ENCODE measurements at places on chromosomes 13 and 19. TPM values are rescaled to one million over a fixed set of nuclear protein-coding genes. Genes with fewer than 3 reads are reported as not detected.
A peak's percentile ranks its signal among the peaks of the same experiment; 100 is the strongest.

- DNase-seq, result no peak
Observed at GRCh38 chr13:110322126-110322827, 15.2 kb downstream of the COL4A2 start.

DNA sequence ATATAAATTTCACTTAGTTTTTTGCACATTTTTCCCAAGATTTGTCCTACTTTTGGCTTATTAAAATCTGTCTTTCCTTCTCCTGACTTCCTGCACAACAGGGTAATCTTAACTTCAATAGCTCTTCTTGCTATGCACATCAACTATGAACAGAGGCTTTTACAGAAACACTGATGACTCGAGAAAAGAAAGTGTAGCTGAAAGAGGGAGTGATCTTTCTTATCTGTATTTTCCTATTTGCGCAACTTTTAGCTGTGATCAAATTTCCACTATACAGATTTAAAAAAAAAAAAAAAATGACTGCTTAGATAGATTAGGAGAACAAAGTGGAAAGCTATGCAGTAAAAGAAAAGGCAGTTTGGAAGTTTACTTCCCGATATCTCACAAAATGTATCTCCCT, 406.9 kb downstream of the LIG4 start:
- DNase-seq, result no peak

DNA sequence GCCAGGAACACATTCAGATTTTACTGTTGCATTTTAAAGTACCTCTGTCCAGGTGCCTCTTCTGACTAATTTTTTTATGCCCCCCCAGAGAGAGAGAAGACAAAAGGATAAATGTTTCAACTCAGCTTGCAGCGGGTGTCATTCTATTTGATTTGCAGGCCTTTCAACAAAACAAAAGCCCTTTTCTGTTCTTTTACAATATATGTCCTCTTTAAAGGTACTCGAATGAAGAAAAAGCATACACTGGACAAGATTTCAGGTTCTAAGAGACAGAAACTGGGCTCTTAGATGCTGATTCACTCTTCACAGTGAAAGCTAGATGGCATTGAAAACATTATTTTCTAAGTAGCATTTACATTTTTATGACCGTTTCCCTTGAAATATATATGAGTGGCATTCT, 2.9 kb upstream of the FRY start:
- DNase-seq, result no peak

DNA sequence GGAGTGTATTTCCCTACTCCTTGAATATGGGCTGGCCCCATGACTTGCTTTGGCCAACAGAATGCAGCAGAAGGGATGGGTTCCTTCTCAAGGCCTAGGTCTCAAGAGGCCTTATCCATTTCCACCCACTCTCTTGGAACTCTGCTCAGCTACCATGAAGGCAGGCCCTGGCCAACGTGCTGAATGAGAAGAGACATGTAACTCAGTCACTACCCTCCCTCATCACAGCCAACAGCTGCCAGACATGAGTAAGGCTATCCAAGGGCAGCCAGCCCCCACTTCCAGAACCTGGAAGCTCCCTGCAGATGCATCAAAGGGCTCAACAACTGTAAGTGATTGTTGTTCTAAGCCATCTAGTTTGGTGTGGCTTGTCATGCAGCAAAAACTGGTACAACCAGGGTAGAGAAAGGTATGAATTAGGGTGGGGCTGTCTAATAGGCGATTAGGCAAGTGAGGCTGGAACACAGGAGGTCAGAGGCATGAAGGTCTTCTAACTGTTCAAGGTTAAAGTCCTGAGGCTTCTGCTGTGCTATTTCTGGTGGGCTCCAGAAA, 1.4 kb upstream of the RASL11A start:
- DNase-seq, result no peak

DNA sequence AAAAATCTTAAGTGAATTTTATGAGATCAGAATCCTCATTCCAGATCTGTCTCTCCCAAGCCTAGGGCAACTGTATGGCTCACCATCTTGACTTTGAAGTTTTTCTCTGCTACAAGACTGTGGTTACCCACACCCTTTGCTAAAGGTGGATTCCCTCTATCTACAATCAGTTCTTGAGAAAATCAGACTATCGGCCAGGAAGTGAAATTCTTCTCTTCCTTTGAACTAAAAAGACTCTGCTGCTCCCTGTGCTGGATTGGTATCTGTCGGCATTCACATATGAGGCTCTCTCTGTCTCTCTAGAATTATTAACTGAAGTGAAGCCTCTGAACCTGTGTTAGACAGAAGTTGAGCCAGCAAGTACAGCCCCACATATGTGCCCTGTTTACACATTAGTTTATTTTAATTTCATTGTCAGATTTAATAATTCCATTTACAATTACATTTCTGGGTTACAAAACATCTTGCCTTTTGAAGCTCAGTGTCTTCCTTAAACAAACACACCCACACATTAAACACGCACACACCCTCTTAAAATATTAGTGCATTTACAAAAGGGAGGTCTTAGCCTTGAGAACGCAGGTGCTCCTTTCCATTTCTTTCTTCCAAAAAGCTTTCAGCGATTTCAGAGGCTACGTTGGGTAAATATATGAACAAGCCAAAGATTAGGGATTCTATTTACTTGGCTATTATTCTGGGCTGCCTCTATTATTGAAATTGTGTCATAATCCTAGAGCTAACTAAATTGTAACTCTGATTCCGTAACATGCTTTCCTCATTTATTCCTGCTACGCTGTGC, 145.7 kb downstream of the MIPEP start:
- peak; percentile 45 for DNase-seq

DNA sequence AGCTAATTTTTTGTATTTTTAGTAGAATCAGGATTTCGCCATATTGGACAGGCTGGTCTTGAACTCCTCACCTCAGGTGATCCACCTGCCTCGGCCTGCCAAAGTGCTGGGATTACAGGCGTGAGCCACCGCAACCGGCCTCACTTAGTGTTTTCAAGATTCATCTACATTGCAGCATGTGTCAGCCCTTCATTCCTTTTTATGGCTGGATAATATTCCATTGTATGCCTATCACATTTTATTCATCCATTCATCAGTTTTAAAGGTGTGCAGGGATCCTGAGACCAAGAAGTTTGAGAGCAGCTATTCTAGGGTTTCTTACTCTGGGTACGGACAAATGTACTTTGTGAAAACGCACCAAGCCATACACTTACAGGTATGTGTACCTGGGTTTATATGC, 9.1 kb downstream of the COQ8B start:
- DNase-seq, result no peak

DNA sequence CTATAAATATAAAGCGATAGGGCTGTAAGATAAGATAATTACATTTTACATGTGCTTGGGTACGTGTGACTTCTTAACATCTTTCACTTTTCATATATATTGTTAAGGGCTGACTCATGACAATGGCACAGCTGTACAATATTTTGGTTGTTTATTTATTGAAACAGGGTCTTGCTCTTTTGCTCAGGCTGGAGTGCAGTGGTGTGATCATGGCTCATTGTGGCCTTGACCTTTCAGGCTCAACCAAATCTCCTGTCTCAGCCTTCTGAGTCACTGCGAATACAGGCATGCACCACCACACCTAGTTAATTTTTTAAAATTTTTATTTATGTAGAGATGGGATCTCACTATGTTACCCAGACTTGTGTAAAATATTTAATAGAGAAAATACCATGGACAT, 2532.4 kb upstream of the PCDH20 start:
- no peak for DNase-seq

GRCh38 chr13:39496506-39496905, 106.5 kb downstream of the LHFPL6 start:
- no peak for DNase-seq

DNA sequence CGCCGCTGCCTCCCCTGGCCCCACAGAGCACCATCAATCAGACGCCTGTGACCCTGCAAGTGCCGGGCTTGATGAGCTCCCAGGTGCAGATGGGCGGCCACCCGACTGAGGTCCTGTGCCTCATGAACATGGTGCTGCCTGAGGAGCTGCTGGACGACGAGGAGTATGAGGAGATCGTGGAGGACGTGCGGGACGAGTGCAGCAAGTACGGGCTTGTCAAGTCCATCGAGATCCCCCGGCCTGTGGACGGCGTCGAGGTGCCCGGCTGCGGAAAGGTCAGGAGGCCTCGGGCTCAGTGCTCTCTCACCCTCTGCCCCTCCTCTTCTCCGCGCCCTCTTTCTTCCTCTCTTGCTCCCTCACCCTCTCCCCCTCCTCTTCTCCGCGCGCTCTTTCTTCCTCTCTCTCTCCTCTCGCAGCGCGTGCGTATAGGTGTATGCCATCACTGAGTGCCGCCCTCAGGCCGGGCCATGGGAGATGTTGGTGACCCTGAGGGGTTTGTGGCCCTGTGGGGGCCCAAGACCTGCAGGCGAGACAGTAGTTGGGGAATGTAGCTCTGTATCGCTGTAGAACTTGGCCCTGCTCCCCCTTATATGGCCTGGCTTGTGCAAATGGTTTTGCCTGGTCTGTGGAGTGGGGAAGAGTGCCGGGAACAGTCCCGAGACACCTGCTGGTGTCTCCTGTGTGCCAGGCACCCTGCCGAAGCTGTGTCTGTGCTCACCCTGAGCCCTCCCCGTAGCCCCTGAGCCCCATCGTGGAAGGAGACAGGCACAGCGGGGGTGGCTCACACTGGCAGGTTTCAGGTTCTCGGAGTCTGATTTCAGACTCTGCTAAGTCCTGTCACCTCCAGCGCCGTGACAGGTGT, 5.4 kb upstream of the EPN1 start:
- DNase-seq, result no peak

DNA sequence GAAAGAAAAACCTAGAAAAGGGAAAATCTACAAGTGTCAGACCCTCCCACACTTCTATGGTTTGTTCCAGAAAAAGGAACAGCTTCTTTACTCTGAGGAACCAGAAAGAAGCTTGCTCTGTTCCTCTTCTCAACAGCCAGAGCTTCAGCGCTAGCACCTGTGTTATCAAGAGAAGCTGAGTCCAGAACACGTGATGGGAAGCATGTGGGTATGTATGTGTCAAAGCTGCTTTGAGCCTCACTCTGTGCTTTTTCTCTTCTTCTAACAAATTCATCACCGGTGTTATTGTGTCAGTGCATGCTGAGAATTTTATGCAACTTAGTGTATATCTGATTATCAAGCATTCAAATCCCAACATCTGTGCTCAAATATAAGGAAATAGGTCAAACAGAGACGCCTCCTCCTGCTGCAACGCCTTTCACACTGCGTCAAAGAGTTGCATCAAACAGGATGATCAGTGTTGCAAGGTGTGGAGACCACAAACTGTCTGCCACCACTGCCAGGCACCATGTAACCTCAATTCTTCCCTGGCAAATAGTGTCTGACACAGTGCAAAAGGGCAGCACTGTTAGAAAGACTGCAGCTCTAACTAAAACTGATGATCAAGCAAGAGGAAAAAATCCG, 83.9 kb downstream of the LRRC63 start:
- peak; percentile 86 for DNase-seq

- DNase-seq, result no peak
Observed at GRCh38 chr13:51151463-51151862, 40.4 kb upstream of the C13orf42 start.

- DNase-seq, result peak; percentile 93
Observed at GRCh38 chr19:1082165-1082927, 12.8 kb downstream of the POLR2E start.

DNA sequence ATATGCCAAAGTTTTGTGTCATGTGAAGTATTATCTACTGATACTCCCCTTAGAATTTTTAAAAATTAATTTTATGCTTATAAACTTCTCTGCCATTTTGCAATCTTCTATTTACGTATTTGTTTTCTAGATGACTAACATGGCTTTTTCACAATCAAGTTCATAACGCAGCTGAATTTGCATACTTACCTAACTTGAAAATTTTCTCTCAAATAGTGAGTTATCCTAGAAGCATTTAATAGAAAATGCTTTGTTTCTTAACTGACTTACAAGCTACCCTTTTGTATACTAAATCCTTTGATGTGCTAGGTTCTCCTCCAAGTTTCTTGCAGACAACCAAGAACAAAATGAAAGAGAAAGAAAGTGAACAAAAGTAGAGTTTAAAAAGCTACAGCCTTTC, 683.5 kb downstream of the LIG4 start:
- DNase-seq, result no peak

- no peak for DNase-seq
Observed at GRCh38 chr19:28828276-28828870, 384.6 kb downstream of the UQCRFS1 start.

GRCh38 chr13:112803422-112803821, 113.6 kb downstream of the ATP11A start:
- no peak for DNase-seq

GRCh38 chr19:1864480-1865171, 1.2 kb upstream of the KLF16 start:
- peak; percentile 30 for DNase-seq

DNA sequence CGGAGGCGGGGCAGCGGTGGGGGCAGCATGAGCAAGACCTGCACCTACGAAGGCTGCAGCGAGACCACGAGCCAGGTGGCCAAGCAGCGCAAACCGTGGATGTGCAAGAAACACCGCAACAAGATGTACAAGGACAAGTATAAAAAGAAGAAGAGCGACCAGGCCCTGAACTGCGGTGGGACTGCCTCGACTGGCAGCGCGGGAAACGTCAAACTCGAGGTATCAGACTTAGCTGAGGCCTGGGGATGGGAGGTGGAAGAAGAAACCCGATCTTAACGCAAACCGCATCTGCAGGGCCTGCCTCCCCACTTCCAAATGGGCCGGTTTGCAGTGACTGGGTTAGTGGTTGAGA, 693 bp downstream of the RFXAP start:
- peak; percentile 40 for DNase-seq

- DNase-seq, result no peak
Observed at GRCh38 chr13:70191034-70191433, 82.8 kb upstream of the KLHL1 start.

DNA sequence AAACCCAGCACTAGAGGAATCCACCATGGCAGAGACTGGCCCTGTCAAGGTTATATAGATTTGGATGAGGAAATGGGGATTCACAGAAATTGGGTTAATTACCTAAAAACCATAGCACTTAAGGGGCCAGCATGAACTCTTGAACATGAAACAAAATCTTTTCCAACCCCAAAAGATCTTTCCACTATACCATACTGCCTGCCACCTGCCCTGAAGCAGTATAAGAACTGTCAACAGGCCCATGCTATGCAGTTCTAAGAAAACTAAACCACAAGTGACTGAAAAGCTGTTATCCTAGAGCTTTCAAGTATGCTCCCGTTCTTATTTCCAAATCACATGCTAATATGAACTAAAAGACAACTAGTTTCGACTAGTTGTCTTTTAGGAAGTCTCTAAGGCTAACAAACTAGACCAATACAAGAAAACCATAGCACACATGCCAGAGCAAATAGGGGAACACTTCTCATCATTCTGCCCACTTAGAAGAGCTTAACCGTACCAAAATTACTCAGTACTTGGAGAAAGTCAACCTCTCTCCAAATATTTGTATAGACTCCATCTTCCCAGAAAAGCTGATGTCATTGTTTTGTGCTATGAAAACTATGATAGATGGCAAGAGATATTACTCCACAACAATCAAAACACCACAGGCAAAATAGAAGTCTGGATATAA, 27.5 kb downstream of the HSPH1 start:
- no peak for DNase-seq

- DNase-seq, result no peak
Observed at GRCh38 chr13:50796463-50796862, 47.0 kb downstream of the DLEU7 start.

ZNF91 gene
- 113 TPM for total RNA-seq

CCL25 gene
- not detected for total RNA-seq

ZNF224 gene
- total RNA-seq, result 91.2 TPM

CCDC8 gene
- total RNA-seq, result not detected

CAB39L gene
- total RNA-seq, result 5.7 TPM

GJB6 gene
- 0.69 TPM for total RNA-seq

N4BP2L1 gene
- 51.6 TPM for total RNA-seq

FREM2 gene
- not detected for total RNA-seq

FOXA3 gene
- not detected for total RNA-seq

Data from CD4-positive, alpha-beta memory T cell (primary cell).